Renal cortex interstitium (tissue), 15 donors: ENCODE measurements at places on chromosomes 12 and 14.

DNA sequence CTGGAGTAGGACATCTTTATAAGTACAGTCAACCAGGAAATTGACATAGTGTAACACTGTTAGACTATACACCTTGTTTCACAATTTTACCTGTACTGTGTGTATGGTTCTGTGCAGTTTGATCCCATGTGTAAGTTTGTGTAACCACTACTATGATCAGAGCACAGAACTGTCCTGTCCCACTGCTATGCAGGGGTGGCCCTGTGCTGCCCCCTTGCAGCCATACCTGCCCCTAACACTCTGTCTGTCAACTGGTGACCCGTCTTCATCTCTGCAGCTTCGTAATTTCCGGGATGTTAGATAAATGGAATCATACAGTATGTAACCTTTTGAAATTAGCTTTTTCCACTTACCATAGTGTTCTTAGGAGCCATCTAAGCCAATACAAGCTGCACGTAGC, 58.7 kb upstream of the RD3L start:
- no peak for DNase-seq

DNA sequence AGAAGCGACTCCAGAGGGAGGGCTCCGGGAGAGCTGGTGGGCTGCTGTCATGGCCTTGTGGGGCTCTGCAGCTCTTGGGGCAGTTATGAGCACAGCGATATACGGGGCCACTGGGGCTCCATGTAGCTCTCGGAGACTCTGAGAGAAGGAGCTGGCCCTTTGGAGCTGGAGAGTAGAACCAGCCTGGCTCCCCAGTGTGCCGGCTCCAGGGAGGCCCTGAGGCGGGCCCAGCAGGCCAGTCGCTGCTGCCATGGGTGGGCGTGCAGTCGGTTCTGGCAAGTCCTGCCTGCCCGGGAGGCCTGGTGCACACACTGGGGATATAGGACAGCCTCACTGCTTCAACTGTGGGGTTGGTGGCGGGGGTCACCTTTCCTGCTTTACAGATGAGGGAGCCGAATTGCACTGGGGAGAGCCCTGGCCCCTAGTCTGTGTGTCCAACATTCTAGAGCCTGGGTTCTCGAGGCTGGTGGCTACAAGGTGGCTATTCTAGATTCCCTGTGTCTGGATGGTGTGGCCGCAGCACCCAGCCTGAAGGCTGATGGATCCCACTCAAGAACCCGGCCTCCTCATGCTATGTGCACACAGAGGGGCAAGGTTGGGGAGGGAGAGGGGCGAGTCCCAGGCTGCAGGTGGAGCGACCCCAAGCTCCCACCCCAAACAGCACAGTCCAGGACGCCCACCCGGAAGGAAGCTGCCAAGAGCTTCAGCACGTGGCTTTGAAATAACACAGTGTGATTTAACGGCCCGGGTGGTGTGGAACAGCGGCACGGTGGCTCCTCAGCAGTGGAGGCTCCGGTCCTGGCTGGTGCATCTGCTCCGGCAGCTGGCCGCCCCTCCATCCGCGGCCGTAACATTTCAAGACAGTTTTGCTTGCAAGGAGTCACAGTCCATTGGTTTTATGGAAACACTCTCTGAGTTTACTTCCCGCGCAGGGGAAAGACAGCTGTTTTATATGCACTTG, 188.3 kb upstream of the C14orf180 start:
- no peak for DNase-seq

GRCh38 chr12:128339631-128340030, 72.7 kb downstream of the TMEM132C start:
- DNase-seq: no peak

GRCh38 chr14:49939884-49940510, 47.1 kb downstream of the ARF6 start:
- DNase-seq: no peak

GRCh38 chr14:35993684-35993960, 167.5 kb downstream of the BRMS1L start:
- no peak for DNase-seq

- no peak for DNase-seq
Measured at GRCh38 chr14:24281636-24282035, 10.2 kb upstream of the RABGGTA start.

- DNase-seq: no peak
Measured at GRCh38 chr14:101200008-101200649, 296.6 kb upstream of the RTL1 start.
